HuH-7.5 (cell line): ENCODE measurements at places on chromosomes 5 and 9.

GRCh38 chr9:36940881-36941280 is 93.2 kb downstream of the PAX5 start:
- DNase-seq = no peak

- no peak for DNase-seq
Measured at GRCh38 chr9:104780796-104781395, 17.0 kb downstream of the NIPSNAP3B start.

- DNase-seq = no peak
Measured at GRCh38 chr9:76758476-76758875, 5.8 kb upstream of the PCA3 start.

DNA sequence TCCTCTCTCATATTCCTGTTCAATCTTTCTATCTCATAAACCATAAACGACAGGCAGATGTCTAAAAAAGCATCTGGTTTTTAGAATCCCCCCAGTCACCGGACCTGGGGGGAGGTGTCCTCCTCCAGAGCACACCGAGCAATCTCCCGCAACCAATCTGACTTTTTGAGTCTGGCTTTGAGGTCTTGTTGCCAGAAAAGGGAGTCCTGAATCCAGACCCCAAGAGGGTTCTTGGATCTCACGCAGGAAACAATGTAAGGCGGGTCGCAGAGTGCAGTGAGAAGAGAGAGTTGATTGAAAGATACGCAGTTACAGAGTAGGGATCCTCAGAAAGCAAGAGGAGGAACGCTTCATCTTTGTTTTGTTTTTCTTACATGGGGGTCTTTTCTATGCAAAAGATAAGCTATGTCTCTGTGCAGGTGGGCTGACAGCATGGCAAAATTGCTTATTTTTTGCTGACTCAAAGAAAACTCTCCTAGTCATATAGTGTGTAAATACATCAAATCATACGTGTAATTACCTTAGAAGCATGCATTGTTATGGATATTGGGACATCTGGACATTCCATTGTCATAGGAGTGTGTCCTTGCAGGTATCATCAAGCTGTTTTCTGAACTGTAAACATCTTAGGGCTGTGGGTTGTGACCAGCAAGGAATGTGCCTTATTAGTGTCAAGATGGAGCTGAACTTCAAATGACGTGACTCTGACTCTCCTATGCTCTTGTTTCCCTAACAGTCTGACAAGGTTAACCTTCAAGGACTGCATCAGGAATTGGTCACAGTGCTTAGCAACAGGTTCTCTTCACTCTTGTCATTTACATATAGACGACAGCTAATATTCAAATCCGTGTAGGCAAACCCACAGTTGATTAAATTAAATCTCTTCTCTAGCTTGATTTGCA is 159.3 kb upstream of the DAPK1 start:
- DNase-seq = no peak

- DNase-seq = no peak
Measured at GRCh38 chr5:93421987-93422401, 159.0 kb downstream of the NR2F1-AS1 start.

- no peak for DNase-seq
Measured at GRCh38 chr9:120447959-120448500, 131.9 kb downstream of the CDK5RAP2 start.

DNA sequence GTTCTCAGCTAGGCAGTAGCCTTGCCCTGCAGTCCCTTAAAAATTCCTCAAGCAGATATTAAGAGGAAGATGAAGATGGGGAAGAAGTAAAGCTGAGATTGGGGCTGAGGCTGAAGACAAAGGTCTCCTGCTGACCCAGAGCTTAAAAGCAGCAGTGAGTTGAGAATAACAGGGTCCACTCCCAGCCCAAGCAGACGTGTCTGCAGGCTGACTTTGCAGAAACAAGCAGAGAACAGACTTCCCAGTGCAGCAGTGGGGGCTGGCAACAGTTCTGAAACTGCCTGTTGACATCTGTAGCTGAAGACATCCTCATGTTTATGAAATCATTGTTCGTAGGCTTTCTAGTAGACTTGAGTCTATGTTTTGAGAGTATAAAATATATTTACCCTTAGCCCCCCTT is 1.1 kb downstream of the CTXN3 start:
- no peak for DNase-seq

- no peak for DNase-seq
Measured at GRCh38 chr5:78530342-78531096, 118.1 kb downstream of the LHFPL2 start.

DNA sequence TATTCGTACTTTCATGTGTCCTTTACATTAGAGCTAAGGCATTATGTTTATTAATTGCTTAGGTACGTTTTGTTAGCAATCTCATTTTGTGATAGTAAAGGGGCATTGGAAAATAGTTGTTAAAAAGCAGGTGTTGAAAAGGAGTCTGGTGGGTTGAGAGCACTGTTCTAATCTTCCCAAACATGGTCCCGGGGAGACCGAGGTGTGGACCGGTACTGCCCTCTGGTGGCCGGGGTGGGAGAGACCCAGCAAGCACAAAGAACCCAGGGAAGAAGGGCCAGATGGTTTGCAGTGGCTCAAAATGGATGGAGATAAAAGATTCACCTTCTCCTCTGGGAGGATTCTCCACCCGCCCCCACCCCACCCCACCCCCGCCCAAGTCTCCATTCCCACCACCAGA is 26.1 kb downstream of the IDNK start:
- DNase-seq = peak; percentile 57

GRCh38 chr9:78932849-78933627 is 636.1 kb downstream of the PSAT1 start:
- no peak for DNase-seq
